AG10803 (cell line): ENCODE measurements at places on chromosomes 5 and 9.

GRCh38 chr9:83960991-83961390, 19.0 kb downstream of the HNRNPK start:
- no peak for DNase-seq

DNA sequence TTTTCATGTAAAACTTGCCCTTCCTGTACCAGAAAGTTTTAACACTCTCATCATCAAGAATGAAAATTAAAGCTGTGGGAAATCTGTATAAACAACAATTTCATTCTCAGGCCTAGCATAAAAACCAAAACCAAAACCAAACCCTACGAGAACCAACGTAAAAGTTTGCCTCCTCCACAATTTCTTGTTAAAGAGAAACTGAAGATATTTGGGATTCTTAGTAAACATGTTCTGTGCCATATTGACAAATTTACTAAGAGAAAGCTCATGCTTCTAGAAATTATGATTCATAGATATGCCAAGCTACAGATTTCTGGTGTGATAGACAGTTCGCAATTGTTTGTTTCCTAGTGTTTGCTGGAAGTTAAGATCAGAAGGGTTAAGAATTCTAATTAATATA, 801.0 kb upstream of the NUDT12 start:
- DNase-seq: no peak

GRCh38 chr5:97338729-97339128, 155.7 kb upstream of the RIOK2 start:
- DNase-seq: no peak

DNA sequence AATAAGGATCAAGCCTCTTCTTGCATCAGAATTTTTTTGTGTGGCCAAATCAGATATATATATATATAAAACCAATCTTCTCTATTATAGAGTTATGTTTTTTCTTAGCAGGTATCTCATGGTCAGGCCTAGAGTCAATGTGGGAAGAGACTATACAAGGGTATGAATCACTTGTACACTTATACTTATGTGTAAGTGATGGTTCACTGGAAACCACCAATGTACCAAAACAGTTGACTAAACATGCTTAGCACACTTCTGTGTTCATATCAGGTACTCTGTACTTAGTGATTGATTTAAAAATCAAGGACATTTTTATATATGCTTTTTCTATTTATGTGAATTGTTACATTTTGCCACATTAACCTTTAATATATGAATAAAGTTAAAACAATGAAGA, 92.6 kb downstream of the CWC27 start:
- DNase-seq: no peak

DNA sequence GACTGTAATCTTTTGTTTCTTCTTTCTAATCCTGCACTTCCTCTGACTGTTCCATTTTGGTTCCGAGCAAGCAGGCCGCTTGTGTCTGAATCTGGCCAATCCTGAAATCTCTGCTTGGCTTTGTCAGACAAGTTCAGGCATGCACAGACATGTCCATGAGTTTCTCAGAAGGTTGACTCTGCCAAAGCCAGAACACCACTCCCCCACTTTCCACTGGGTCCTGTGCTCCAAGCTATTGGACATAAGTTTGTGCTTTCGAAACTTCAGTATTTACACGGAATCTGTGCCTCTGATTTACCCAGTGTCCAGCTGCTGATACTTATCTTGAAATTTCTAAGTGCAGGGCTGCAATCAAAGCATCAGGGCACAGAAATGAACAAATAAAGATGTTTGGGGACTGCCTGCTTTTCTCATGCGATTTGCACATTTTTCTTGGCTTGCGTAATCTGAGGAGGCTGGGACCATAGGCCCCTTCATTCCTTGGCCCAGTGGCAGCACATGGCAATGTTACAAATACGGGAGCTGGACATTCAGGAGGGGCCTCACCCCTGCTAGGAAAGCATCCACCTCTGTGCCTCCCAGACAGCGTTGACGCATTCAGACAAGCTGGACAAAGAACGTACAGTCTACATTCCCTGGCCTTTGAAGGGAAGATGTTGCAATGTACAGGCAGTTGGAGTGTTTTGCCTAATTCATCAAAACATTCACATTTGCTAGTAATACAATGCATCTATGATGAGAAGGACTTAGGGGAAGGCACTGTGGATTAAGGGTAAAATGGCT, 209.2 kb upstream of the PAPPA start:
- peak; percentile 100 for DNase-seq

GRCh38 chr9:107138261-107138992, 144.7 kb upstream of the RAD23B start:
- DNase-seq: peak; percentile 16

DNA sequence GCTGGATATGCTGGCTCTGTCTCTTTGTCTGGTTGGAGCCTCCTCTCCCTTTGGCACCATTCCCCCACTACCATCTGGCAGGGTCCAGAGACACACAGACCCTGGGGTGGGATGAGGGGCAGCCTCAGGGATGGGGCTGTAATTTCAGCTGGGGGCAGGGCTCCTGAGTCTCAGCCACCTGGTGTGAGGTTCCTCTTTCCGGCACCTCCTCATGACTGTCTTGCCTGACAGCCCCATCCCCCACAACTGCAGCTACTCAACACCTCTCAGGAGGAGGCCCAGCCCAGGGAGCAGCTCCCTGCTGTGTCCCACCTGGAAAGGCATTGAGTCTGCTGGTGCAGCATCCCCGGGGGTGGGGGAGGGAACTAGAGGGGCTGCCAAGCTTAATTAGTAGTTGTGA, 11.7 kb upstream of the RPS14 start:
- no peak for DNase-seq

DNA sequence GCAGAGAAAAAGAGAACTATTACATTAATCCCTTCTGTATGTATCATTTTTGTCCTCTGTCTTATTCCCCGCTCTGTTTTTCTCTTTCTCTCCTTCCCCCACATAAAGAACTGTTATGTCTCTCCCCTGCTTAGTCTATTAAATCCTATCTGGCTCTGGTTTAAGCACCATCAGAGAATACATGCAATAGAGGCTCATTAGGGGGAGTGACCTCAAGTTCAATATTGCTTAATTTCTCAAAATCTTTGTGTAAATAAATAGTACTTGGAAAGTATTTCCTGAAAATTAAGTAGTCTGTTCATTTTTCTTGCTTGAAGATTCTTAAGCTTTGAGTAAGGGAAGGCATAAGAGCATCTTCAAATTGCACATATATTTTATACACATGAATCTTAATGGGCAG, 41.2 kb upstream of the FAM174A start:
- no peak for DNase-seq

- DNase-seq: no peak
Measured at GRCh38 chr5:139796061-139796806, 626 bp downstream of the PSD2 start.

GRCh38 chr9:17017931-17018491, 116.8 kb upstream of the CNTLN start:
- DNase-seq: peak; percentile 83

DNA sequence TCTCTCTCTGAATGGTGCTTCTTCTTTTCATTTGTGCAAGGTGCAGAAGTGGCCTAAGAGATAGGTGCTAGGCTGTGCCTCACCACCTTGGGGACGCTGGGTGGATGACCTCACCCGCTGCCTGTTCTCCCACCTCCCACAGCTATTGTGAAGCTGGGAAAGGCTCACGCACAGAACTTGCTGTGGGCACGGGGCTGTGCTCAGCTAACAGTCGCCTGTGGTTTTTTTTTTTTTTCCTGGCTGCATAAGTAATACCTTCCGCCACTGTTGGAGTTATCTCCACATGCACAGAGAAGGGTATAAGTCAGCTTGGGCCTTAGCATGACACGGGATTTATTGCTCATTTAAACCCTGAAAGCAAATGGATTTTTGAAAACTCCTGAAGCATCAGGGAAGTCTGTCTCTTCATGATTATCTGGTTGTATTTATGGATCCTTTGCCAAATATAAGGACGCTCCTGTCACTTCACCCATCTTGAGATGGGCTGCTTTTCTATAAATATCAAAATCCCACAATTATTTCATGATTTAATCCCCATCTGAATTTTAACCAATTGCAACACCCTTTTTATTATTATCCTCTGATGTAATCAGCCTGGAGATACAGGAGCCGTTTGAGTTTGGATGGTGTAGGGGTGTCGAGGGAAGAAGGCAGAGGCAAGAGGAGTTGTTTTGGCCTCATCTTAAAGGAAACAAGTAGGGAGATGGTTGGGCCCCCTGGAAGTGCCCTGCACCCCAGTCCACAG, 9.0 kb downstream of the DBH start:
- DNase-seq: no peak

- no peak for DNase-seq
Measured at GRCh38 chr5:141491323-141492167, 2.7 kb downstream of the PCDHGC5 start.

DNA sequence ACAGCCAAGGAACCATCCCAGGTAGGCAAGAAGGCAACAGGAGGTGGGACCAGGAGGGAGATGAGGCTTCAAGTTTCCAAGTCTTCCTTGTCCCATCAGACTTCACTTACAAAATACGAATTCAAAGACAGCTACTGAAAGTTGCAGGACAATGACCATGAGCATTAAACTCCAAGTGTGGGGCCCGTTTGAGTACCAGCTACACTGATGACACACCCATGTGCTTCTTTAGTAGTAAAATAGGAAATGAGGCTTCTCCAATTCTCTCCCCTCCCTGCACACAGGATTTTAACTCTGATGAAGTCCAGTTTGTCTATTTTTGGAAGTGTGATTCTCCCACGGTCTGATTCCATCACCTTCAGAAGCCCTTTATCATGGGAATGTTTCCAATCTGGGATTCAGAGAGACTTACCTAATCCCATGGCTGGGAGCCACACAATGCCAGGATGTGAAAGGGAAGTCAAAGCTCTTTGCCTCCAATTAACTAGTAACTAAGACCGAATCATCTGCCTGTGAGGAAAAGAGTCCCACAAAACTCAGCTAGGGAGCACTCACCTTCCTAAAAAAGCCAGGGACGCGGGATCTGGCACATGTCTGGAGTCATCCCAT, 222.8 kb upstream of the MSX2 start:
- DNase-seq: peak; percentile 37

DNA sequence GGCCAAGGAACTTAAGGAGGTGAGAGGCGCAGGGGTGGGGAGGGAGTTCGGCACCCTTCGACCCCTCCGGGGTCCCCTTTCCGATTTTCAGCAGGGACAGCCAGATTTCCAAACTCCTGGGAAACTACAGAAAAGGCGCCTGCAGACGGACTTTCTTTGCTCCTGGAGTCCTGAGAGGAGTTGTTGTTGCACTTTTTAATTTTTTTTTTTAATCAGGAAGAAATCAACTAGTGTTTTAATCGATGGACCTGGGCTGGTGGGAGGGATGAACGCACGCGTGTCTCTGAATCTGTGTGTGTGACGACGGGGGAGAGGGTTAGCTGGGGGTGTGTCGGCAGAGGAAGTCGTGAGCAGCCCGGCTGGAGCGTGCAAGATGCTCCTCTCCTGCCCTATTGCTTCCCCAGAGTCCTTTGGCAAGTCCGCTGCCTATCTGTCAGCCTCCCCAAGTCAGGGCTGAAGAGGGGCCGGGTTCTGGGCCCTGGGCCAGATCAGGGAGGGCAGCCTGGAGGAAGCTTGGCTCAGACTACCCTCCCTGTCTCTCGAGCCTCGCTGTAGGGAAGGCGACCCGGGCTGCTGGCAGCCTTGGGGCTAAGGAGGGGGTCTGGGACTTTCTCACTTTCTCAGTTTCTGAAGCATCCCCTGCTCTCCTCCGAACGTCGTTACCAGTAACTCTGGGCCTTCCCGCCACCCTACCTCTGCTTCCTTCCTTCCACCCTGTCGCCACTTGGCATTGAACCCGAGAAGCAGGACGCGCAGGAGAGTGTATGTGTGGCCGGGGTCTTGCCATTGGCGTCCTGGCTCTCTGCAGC, 731 bp downstream of the PRR16 start:
- peak; percentile 81 for DNase-seq

DNA sequence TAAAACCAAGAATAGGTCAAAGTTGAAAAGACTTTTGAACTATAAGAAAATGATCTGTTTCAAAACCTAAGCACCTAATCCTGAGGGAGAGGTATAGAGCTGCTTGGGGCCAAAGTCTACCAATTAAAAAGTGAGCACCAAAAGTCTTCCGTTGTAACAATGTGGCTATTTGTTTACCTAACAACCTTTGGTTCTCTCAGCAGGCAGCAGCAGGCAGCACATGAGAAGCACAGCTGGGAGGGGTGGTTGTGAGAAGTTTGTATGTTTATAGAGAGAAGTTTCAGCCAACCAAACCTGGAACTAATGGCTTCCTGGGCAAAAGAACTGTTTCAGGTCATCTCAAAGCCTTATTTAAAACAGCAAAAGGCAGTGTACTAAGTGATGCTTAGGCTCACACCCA, 59.8 kb upstream of the TBC1D9B start:
- DNase-seq: no peak

- no peak for DNase-seq
Measured at GRCh38 chr5:112208699-112209615, 210.1 kb downstream of the EPB41L4A start.

DNA sequence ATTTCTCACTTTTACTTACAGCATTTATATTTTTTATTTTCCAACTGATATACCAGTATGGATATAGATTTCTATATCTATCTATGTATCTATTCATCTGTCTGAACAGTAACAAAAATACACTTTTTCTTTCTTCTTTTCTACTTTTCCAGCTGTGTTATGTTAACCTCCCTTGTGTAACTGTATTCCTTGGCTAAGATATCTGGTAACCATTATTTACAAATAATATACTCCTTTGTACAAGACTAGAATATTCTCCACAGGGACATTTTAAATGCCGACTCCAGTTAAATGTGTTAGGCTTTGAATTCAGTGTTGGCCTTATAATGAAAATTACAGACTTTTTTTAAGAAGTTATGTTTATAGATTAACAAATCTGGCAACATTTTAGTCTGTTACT, 168.7 kb downstream of the XRCC4 start:
- no peak for DNase-seq

GRCh38 chr5:112706446-112707016, 31.2 kb upstream of the APC start:
- DNase-seq: no peak

DNA sequence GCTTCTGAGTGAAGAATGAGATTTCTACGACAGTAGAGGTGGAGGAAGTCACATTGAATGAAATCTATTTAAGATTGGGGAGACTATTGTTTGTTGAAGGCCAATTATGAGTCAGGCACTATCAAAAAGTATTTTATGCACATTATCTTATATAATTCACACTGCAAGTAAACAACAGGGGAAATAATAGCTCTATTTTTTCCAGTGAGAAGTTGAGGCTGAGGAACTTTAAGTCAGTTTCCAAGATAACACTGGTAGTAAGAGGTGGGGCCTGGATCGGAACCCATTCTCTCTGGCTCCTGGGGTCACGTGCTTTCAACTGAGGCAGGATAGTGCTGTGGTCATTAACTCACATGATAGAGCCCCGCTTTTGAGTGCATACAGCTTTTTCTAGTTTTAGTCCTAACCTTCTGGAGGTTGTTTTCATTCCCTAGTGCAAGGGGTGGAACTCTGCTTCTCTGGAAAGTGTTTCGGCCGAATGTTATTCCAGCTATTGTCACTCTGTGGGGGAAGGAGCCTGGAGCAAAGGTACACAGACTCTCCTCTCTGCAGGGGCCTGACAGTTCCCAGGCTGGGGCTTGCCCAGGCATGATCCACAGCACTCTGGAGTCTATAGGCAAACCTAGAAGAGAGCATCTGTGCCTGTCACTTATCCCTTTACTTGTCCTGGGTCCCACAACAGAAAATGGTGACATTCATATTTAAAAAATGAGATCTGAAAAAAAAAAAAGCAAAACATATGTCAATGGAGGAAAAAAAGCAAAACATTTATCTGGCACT, 352.4 kb upstream of the ACTBL2 start:
- no peak for DNase-seq
